ENCODE measurements at places on chromosomes 3 and 15.

GRCh38 chr3:197027896-197028727, 1.5 kb downstream of the MELTF start:
- H3K27me3 ChIP-seq: peaks cover 11% of the 10 kb centered on the region
- no peaks in the 10 kb centered on the region for H3K36me3 ChIP-seq
- no peak overlapping the region for H3K4me3 ChIP-seq
- H3K4me1 ChIP-seq: peaks cover 25% of the 10 kb centered on the region

DNA sequence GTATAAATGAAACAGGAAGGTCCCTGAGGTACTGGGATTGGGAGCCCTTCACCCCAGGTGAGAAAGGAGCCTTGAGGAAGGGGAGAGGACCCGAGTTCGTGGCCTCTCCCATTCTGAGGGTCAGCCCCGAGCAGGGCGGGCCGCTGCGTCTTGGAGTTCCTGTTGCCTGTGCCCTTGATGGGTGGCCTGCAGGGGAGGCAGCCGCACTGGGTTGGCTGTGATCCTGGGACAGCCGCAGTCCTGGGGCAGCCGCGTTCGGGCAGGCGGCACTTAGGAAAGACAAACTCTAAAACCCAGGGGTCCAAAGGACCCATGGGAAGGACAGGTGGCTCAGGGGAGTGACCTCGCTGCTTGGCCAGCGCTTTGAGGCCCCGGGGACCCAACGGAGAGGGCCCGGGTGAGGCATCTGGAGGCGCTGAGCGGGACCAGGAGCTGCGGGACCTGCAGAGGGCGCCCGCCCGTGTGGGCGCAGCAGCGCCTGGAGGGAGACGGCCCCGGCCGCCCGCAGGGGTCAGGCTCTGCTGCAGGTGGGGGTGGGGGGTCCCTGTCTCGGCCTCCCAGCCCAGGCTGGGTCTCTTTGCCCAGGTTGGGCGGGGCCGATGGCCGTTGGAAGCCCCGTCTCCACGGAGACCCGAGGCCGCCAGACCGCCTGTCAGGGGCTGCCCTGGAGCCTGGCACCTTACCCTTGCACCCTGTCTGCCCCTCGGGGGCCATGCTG, 65.1 kb downstream of the HMCES start:
- peaks cover 15% of the 10 kb centered on the region for H3K27me3 ChIP-seq
- peak overlapping the region; percentile 62 for H3K4me3 ChIP-seq
- H3K27ac ChIP-seq: no peak overlapping the region
- H3K4me1 ChIP-seq: peaks cover 7% of the 10 kb centered on the region
- peak; percentile 98 for DNase-seq
- H3K36me3 ChIP-seq: no peaks in the 10 kb centered on the region

- no peaks in the 10 kb centered on the region for H3K4me1 ChIP-seq
- no peaks in the 10 kb centered on the region for H3K36me3 ChIP-seq
- H3K4me3 ChIP-seq: no peak overlapping the region
- H3K27me3 ChIP-seq: peaks cover 11% of the 10 kb centered on the region
- H3K27ac ChIP-seq: no peak overlapping the region
These were observed 22.3 kb upstream of the CNOT10 start for GRCh38 chr3:32662647-32663046.

DNA sequence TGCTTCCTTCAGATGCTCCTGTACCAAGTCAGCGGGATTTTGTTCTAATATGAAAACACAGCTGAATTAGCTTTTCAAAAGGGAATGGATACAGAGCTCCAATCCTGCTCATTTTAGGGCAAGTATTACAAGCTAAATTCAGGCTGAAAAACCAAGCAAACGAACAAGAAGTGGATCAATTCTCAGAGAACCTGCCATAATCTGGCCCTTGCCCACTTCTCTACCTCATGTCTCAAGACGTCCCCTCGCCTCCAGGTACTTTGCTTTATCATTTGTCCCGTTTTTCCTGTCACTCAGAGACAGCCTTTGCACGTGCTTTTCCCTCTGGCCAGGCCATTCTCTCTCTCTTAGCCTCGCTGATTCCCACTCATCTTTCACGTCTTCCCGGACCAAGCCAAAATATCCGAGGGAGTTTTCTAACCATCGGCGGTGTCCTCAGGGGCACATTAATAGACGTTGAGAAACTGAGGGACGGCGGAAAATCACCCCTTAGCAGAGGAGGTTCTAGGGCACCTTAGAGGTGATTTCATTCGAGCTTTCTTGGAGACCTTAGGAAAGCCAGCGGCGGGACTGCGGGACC, 654 bp downstream of the SUSD5 start:
- H3K4me1 ChIP-seq: peaks cover 12% of the 10 kb centered on the region
- DNase-seq: peak; percentile 58
- H3K36me3 ChIP-seq: no peaks in the 10 kb centered on the region
- peaks cover 26% of the 10 kb centered on the region for H3K27me3 ChIP-seq
- no peak overlapping the region for H3K27ac ChIP-seq
- peak overlapping the region; percentile 73 for H3K4me3 ChIP-seq

DNA sequence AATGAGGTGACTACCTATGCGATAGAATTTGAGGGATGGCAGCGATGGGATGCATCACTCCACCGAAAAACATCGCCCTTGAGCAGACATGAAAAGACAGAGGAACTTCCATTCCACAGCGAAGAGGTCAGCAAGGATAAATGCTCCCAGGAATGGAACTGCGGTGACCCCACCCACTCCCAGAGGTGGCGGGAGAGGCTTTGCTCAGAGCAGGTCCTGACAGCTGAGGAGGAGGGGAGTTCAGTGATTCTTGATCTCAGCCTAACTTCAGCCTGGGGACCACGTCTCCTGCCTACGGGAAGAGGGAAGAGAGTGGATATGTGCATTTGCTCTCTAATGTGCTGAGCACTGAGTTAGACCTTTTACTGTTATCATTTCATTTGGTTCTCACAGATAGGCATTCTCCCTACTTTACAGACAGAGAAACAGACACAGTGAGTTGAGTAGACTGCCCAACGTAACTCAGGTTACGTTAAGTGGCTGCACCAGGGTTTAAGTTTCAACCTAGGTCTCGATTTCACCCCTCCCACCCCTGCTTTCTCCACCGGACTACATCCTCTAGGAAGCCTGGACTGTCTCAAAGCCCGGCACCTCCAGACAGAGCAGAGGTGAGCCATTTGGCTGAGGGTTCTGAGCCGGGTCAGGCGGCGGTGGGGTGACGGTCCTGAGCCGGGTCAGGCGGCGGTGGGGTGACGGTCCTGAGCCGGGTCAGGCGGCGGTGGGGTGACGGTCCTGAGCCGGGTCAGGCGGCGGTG, 170.0 kb downstream of the RAB11A start:
- no peaks in the 10 kb centered on the region for H3K4me1 ChIP-seq
- DNase-seq: no peak
- H3K36me3 ChIP-seq: no peaks in the 10 kb centered on the region
- no peak overlapping the region for H3K27ac ChIP-seq
- peaks cover 40% of the 10 kb centered on the region for H3K27me3 ChIP-seq
- H3K4me3 ChIP-seq: no peak overlapping the region

- H3K4me3 ChIP-seq: peak overlapping the region; percentile 92
- H3K36me3 ChIP-seq: no peaks in the 10 kb centered on the region
- peak; percentile 91 for DNase-seq
- H3K27ac ChIP-seq: peak overlapping the region; percentile 87
These were observed 1.9 kb downstream of the UBP1 start for GRCh38 chr3:33438284-33438668.

- no peak overlapping the region for H3K4me3 ChIP-seq
- H3K27me3 ChIP-seq: no peaks in the 10 kb centered on the region
- H3K36me3 ChIP-seq: no peaks in the 10 kb centered on the region
- DNase-seq: no peak
- H3K4me1 ChIP-seq: no peaks in the 10 kb centered on the region
These were observed 104.5 kb downstream of the NR2F2 start for GRCh38 chr15:96435022-96435421.

GRCh38 chr3:10189557-10190354, 25.0 kb downstream of the IRAK2 start:
- peaks cover 53% of the 10 kb centered on the region for H3K4me1 ChIP-seq

DNA sequence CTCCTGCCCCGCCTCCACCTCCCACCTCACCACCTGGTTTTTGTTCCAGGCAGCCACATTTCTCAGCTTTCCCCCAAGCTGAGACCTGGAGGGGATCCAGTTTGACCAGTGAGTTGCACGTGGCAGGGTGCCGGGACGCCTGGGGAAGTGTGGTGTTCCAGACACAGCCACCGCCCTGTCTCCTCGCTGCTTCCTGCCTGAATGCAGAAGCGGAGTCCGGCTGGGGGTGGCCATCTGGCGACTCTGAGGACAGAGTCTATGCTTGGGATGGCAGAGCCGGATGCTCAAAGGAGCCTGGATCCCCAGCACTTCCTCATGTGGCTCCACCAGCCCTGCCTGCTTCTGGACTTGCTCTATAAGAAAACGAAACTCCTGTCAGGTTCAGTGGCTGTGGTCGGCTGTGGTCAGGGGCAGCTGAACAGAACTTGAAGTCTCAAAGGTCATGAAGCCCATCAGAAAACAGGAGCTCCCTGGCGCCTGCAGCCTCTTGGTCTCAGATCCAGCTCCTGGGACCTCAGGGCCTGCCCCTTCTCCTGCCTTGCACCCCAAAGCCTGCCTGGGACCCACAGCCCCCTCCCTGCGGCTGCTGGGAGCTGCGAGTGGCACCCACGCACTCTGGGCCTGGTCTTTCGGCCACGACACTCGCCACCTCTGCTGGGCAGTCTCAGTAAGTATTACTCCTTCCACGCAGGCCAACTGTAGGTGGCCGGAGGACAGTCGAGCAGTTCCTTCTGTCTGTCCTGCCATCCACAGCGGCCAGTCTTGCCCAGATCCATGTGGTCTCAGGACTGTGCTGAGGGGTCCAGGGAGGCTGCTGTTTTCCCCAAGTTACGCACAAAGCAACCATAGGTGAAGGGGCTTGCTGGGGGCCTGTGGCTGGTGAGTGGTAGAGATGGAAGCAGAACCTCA, 112.8 kb upstream of the MEF2A start:
- H3K27ac ChIP-seq: no peak overlapping the region
- DNase-seq: no peak
- peaks cover 40% of the 10 kb centered on the region for H3K4me1 ChIP-seq
- H3K36me3 ChIP-seq: no peaks in the 10 kb centered on the region

GRCh38 chr3:105999856-106000255, 131.0 kb upstream of the CBLB start:
- H3K27ac ChIP-seq: no peak overlapping the region
- no peak overlapping the region for H3K4me3 ChIP-seq
- no peaks in the 10 kb centered on the region for H3K27me3 ChIP-seq
- no peaks in the 10 kb centered on the region for H3K36me3 ChIP-seq

- no peaks in the 10 kb centered on the region for H3K36me3 ChIP-seq
- no peak overlapping the region for H3K27ac ChIP-seq
- H3K27me3 ChIP-seq: no peaks in the 10 kb centered on the region
- no peak overlapping the region for H3K4me3 ChIP-seq
- no peak for DNase-seq
These were observed 106.0 kb upstream of the TRIM42 start for GRCh38 chr3:140571836-140572235.

GRCh38 chr3:74410276-74410941, 204.1 kb downstream of the CNTN3 start:
- H3K4me3 ChIP-seq: no peak overlapping the region
- DNase-seq: no peak
- H3K27me3 ChIP-seq: no peaks in the 10 kb centered on the region
- no peak overlapping the region for H3K27ac ChIP-seq

- no peak for DNase-seq
- no peak overlapping the region for H3K4me3 ChIP-seq
- H3K27ac ChIP-seq: no peak overlapping the region
- H3K36me3 ChIP-seq: peaks cover 14% of the 10 kb centered on the region
These were observed 36.6 kb downstream of the ATP11B start for GRCh38 chr3:182829761-182830405.

GRCh38 chr3:71803248-71803647, 18.3 kb upstream of the PROK2 start:
- H3K36me3 ChIP-seq: no peaks in the 10 kb centered on the region
- peaks cover 14% of the 10 kb centered on the region for H3K27me3 ChIP-seq
- no peak overlapping the region for H3K27ac ChIP-seq
- no peak overlapping the region for H3K4me3 ChIP-seq
- DNase-seq: peak; percentile 38

- H3K4me1 ChIP-seq: peaks cover 4% of the 10 kb centered on the region
- DNase-seq: no peak
- no peaks in the 10 kb centered on the region for H3K36me3 ChIP-seq
- no peak overlapping the region for H3K27ac ChIP-seq
- H3K4me3 ChIP-seq: no peak overlapping the region
- H3K27me3 ChIP-seq: no peaks in the 10 kb centered on the region
These were observed 18.3 kb downstream of the MSL2 start for GRCh38 chr3:136177876-136178275.

GRCh38 chr15:45855907-45856579, 221.2 kb downstream of the SQOR start:
- H3K27me3 ChIP-seq: no peaks in the 10 kb centered on the region
- H3K4me1 ChIP-seq: no peaks in the 10 kb centered on the region
- no peak overlapping the region for H3K27ac ChIP-seq

DNA sequence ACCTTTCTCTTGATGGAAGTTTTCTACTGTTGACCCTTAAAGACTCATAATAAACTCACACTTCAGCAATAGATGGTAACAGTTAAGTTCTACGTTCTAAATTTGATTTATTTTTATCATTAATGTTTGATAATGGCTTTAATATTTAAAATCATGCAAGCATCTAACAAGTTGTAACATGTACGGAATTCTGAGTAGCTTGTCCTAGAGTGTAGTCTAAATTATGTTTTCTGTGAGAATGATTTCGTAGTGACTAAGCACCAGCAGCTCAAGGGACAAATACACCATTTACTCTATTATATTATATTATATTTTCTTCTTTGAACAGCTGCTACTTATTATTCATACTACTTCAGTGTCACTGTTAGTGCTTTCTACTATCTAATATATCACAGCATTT, 345.6 kb downstream of the NLGN1 start:
- H3K27ac ChIP-seq: peak overlapping the region; percentile 45
- no peaks in the 10 kb centered on the region for H3K27me3 ChIP-seq
- no peaks in the 10 kb centered on the region for H3K36me3 ChIP-seq
- no peak for DNase-seq

- peaks cover 12% of the 10 kb centered on the region for H3K4me1 ChIP-seq
- no peak for DNase-seq
These were observed 49.2 kb upstream of the MAP3K13 start for GRCh38 chr3:185313693-185314246.

DNA sequence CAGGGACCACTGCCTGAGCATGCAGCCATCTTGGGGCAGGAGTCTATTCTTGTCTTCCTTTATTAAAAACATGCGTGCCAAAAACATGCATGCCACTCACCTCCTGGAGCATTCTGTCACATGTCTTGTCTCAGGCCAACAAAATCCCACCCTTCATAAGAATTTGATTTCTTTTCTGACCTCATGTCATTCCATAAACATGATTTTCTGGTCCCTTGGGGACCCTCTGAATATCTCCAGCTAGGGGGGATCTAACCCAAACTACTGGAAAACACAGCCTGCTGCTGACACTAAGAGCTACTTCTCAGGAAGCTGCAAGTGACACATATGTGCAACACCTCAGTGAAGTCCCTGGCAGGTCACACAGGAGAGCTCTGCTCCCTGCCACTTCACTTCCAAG, 26.8 kb upstream of the NOX5 start:
- H3K27ac ChIP-seq: no peak overlapping the region
- no peak for DNase-seq
- no peak overlapping the region for H3K4me3 ChIP-seq

- H3K4me3 ChIP-seq: no peak overlapping the region
- no peak overlapping the region for H3K27ac ChIP-seq
- H3K36me3 ChIP-seq: no peaks in the 10 kb centered on the region
- peak; percentile 77 for DNase-seq
- peaks cover 4% of the 10 kb centered on the region for H3K4me1 ChIP-seq
These were observed 36.0 kb upstream of the EOMES start for GRCh38 chr3:27758083-27758482.

GRCh38 chr3:110414855-110415254, 656.8 kb upstream of the NECTIN3 start:
- H3K36me3 ChIP-seq: no peaks in the 10 kb centered on the region
- H3K4me1 ChIP-seq: peaks cover 33% of the 10 kb centered on the region
- DNase-seq: no peak
- no peaks in the 10 kb centered on the region for H3K27me3 ChIP-seq
- H3K4me3 ChIP-seq: no peak overlapping the region
- H3K27ac ChIP-seq: peak overlapping the region; percentile 90

Data from osteoblast (primary cell).